ENCODE measurements at places on chromosomes 7 and 10. TPM values are rescaled to one million over a fixed set of nuclear protein-coding genes. Genes with fewer than 3 reads are reported as not detected.
A peak's percentile ranks its signal among the peaks of the same experiment; 100 is the strongest.

DNA sequence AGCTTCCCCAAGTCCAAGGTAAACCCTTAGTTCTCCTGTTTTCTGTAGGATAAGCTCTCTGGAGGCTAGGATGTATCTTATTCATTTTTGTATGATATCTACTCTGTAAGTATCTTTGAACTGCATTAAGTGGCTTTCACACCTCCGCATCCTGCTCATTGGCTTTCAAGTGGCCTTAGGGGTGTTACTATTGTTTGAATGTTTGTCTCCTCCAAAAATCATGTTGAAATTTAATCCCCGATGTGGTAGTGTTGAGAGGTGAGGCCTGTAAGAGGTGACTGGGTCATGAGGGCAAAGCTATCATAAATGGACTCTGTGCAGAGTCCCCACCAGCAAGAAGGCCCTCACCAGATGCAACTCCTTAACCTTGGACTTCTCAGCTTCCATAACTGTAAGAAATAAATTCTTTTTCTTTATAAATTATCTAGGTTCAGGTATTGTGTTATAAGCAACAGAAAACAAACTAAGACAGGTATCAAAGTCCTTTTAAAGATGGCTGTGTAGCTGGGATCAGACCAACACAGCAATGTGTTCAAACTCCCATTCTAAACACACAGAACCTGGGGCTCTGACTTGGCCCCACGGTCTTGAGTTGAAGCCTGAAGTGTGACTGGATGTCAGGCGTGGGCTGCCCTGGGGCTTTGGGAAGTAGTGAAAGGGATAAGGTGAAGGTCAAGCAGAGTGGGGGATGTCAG is 25.9 kb downstream of the TBXAS1 start:
- no peak for DNase-seq

GRCh38 chr7:28408105-28408959 is 4.0 kb upstream of the CREB5 start:
- peak; percentile 85 for DNase-seq

DNA sequence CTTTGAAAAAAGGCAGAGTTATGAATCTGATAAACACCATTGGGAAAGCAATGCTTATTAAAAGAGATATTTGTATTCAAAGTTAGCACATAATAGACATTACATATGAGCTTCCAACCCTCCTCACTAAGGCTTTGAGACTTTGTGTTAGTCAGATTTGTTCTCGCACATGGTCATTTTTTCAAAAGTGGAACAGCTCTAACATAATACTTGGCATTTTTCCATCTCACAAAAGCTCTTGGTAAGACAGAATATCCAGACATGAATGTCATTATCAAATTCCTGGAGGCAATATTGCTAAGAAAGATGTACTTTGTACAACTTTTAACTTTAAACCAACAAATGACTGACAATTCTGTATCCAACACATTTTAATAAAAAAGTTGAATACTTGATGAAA is 292.4 kb upstream of the SMIM30 start:
- DNase-seq, result no peak

- no peak for DNase-seq
Observed at GRCh38 chr7:132773527-132773956, 197.3 kb upstream of the PLXNA4 start.

- DNase-seq, result no peak
Observed at GRCh38 chr7:17319164-17320101, 21.0 kb downstream of the AHR start.

- DNase-seq, result no peak
Observed at GRCh38 chr7:3461923-3462322, 160.9 kb downstream of the SDK1 start.

DNA sequence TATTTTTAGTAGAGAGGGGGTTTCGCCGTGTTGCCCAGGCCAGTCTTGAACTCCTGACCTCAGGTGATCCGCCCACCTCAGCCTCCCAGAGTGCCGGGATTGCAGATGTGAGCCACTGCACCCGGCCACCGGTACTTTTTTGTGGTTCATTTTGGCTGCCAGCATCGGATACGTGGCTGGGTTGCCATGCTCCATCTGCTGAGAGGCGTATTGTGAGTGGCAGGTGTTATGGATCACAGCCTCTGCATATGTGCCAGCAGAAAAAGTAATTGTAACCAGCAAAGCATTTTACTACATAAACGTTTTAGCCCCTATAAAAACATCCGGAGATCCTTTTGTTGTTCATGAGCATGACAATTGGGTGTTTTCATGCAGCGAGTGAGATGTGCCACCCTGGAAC is 7.1 kb downstream of the FOXK1 start:
- DNase-seq, result no peak

DNA sequence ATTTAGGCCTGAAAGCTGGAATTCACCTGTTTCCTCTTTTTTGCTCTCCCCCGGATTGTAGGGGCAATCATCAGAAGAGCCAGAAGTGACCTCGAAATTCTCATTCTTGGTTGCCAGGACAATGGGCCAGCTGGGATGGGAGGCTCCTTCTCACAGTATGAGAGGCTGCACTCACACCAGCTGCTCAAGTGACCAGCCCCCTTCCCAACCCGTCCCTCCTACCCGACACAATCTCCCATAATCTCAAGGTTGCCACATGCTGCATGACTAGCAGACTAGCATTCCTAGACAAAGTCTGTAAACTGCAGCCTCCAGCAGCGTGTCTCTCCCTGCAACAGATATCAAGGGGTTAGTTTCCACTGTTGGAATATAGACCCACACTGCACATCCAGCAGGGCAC is 110.3 kb downstream of the C1GALT1 start:
- DNase-seq, result no peak

DNA sequence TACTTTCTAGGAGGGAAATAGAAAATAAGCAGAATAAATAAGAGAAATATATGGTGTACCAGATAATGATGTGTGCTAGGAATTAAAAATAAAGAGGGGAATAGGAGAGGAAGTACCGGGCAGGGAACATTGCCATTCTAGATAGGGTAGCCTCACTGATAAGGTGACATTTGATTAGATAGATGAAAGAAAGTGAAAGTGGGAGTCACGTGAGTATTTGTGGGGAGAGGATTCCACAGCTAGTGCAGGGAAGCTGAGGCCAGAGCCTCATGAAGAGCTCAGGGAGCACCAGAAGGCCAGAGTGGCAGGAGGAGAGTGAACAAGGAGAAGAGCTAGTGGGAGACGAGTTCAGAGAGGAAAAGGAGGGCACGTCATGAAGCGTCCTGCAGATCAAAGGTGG is 49.1 kb downstream of the CDHR3 start:
- DNase-seq, result no peak

DNA sequence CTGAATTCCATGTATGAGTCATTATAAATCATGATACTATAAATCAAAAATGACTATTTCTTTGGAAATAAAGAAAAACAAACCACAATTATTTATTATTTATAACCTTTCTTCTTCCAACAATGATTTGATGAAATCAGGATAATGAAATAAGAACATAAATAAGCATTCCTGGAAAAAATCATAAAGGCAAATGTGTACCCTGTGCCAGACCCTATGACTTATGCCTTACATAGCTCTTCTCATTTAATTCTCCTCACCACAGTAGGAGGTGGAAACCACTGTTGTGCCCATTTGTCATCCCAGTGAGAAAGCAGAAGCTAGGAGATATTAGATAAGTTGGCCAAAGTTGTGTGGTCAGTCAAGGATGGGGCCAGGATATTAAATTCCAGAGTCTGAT is 255.1 kb downstream of the DOCK4 start:
- DNase-seq, result no peak

DNA sequence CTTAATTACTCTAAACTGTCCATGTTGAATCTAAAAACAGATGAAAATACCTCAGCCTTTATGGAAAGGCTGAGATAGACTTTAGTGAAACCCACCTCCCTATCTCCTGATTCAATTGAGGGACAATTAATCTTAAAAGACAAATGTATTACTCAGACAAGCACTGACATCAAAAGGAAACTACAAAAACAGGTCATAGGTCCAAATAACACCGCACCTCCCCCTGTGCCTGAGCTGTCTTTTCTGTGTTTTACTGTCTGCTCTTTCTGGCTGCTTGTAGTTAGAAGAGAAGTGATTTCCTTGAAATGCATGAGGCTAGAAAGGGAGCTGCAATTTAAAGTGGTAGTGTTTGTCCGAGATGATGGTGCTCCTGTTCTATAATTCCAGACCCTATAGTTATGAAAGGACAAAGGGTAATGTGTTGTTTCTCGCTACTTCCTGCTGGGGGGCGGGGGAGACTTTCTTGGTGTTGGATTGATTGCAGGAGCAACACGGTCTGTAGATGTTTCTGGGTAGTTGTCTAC is 16.0 kb downstream of the AKR1C8 start:
- DNase-seq, result no peak

DNA sequence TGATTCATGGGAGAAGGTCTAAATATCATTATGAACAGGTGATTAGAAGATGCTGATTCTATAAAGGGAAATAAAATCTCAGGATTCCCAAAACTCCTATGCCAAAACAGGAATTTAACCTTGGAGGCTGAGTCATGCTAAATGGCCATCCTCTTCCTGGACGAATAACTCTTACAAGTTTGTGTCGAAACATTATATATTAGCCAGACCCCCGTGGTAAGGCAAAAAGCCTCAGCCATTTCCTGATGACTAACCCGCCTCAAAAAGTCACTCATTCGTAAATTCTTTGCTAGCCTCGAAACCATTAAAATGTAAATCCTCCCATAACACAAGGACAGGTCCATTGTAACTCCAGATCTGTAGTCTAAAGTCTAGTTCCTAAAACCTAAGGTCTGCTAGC is 32.0 kb downstream of the CUL2 start:
- DNase-seq, result no peak

GRCh38 chr10:111579473-111579872 is 502.6 kb downstream of the ADRA2A start:
- no peak for DNase-seq

DNA sequence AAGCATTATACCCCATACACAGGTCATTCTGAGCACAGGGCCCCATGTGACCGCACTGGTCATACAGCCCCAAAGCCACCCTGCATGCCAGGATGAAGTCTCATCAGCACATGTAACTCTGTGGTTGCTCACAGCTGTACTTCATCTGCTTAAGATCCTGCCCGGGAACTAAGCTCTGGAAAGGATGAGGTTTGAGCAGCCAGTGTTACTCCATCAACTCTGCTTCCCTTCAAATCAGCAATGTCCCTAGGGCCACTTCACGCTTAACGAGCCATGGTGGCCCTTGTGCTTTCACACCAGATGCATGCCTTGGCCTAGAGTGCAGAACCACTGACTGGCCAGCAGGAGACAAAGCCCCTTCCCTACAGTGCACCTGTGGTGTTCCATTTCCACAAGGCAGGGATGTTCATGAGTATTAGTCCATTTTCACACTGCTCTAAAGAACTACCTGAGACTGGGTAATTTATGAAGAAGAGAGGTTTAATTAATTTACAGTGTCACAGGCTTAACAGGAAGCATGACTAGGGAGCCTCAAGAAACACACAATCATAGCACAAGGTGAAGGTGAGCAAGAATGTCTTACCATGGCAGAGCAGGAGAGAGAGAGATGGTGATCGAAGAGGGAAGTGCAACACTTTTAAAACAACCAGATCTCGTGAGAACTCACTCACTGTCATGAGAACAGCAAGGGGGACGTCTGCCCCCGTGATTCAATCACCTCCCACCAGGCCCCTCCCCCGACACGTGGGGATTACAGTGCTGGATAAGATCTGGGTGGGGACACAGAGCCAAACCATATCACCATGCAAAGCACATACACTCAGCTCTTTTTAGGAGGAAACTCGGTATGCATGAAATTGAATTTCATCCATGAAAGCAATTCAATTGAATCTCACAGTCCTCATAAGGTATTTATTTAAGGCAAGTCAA is 149.0 kb upstream of the CDCA7L start:
- DNase-seq, result no peak

- DNase-seq, result no peak
Observed at GRCh38 chr10:96683710-96684109, 36.6 kb downstream of the PIK3AP1 start.

GRCh38 chr7:156895024-156895780 is 2.2 kb upstream of the LMBR1 start:
- DNase-seq, result no peak

GRCh38 chr7:92678291-92678920 is 88.2 kb upstream of the FAM133B start:
- no peak for DNase-seq

DNA sequence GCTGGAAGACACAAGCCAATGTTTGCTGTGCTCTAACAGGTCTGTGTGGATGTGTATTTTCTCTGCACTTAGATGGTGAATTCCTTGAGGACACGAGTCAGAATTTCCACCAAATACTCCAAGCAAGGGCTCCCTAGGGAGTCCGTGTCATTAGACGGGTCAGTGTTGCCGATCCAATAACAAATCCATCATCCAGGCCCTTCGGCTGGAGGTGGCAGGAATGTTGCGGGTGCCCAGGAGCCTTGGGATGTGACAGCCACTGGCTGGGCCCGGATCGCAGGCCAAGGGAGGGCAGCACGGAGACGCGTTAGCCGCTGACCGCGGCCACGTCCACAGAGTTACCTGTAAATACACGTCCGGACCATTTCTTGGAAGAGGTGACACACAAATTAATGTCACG is 186.8 kb downstream of the WDR37 start:
- DNase-seq, result no peak

DNA sequence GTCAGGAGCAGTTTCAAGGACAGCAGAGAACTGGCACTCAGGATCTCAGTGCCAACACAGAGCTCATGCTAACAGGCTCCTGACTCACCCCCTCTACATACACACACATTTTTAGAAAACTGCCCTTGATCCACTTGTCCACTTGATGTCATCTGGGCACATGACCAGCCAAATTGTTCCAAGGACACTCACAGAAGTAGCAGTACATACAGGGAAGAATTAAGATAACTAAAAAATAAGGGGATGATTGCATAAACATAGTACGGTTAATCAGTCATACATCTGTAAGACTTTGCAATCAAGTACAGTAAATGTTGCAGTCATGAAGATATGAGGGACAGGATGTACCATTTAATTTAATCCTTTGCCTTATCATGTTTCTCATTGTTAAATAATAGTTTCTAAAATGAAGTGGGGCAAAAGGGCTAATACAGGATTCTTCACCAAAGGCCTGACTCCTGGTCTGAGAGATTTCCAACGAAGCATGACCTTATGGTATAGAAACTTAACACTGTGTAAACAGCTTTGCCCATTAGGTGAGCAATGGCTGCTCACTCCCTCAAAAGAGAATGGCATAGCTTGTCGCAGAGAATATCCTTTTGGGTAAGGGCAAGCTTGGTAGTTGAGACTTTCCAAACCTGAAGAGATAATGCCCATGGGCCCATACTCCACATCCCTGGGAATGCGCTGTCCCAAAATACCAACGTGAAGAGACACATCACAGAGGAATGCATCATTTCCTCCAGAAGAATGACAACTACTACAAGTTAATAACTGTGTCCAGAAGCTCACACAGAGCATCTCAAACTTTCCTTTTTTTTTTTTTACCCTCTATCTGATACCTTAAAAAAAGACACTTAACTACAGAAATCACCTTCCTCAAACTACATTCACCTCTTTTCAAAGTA is 94.1 kb downstream of the ARMH3 start:
- DNase-seq, result peak; percentile 63

The AZGP1 gene
- 11.3 TPM for total RNA-seq

The HTR5A gene
- not detected for total RNA-seq

The RALA gene
- total RNA-seq, result 14.0 TPM

The SORCS3 gene
- 0.07 TPM for total RNA-seq

The PLCE1 gene
- total RNA-seq, result 22.5 TPM

The GPC2 gene
- not detected for total RNA-seq

The CLDN4 gene
- total RNA-seq, result 0.41 TPM

The CYP51A1 gene
- 31.2 TPM for total RNA-seq

The GUSB gene
- total RNA-seq, result 13.0 TPM

The MOSPD3 gene
- total RNA-seq, result 13.5 TPM

The SORBS1 gene
- total RNA-seq, result 815 TPM

The SPDYE2 gene
- total RNA-seq, result not detected

The ANXA8L1 gene
- 12.5 TPM for total RNA-seq

The GFRA1 gene
- total RNA-seq, result 9.1 TPM

The SPDYE2B gene
- total RNA-seq, result not detected

Measured in right atrium auricular region (tissue), 2 donors.